ENCODE measurements at places on chromosomes 13 and 19.

- no peak for DNase-seq
These were observed 33.4 kb downstream of the ABCC4 start for GRCh38 chr13:95267662-95268342.

DNA sequence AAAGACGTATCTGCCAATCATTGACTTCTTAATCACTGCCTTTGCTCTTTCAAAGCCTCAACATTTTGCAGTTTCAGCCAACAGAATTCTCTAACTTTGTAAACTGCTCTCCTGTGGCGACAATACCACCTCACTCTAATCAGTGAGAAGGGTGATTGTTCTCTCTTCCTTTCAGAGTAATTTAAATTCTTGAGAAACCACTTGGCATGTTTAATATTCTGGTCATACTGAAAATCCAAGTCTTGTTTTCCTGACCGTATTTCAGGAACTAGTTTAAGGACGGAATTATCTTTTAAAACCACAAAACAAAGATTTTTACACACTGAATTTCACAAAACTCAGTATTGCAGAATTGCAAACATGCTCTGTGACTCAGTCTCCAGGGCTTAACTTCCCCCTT lies 5.2 kb upstream of the CDC16 start:
- no peak for DNase-seq

DNA sequence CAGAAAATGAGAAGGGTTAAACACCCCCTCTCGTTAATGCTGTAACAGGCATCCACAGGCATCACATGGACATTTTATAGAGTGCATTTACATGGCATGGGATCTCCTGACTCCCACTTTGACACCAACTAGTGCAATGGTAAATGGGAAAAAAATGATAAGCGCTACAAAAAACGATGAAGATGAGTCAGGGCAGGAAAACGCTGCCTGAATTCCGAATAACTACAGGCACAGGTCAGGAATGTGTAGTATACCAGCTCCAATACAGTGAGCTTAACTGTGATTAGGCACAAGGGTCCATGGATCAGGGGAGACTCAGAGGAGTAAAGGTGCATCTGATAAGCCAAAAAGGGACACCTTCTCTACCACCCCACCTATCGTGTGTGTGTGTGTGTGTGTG lies 223.6 kb downstream of the FOXO1 start:
- no peak for DNase-seq

GRCh38 chr19:47111006-47111621 lies 2.5 kb downstream of the ZC3H4 start:
- DNase-seq = peak; percentile 49

GRCh38 chr13:39516096-39516495 lies 86.9 kb downstream of the LHFPL6 start:
- DNase-seq = no peak

DNA sequence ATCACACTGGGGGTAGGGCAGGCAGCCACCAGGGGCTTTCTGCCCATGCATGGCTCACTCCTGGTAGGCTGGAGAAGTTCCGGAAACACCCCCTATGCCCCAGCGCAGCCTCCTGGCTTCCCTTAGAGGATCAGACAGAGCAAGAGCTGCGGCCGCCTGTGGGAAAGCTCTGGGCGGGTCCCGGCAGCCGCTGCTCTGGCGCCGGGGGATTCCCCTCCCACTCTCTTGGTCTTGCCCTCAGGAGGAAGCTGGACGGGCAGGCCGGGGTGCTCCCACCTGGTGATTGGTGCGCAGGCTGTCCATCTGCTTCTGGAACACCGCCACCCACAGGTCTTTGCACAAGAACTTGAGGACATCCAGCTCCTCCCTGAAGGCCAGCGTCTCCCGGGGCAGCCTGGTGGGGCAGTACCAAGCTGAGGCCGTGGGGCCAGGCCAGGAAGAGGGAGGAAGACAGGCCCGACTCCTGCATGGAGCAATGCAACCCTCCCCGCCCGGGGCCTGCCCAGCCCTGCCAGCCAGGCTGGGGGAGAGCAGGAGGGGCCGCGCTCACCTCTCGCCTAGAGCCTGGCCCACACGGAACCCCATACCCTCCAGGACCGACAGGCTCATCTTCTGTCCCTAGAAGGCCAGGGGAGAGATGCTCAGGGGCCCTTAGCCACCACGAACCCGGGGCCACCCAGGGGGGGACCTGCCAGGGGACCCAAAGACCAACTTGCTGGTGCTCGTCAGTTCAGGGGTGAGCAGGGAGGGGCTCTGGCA lies 4.0 kb upstream of the NKPD1 start:
- DNase-seq = no peak

GRCh38 chr13:112776971-112777370 lies 87.1 kb downstream of the ATP11A start:
- DNase-seq = no peak

DNA sequence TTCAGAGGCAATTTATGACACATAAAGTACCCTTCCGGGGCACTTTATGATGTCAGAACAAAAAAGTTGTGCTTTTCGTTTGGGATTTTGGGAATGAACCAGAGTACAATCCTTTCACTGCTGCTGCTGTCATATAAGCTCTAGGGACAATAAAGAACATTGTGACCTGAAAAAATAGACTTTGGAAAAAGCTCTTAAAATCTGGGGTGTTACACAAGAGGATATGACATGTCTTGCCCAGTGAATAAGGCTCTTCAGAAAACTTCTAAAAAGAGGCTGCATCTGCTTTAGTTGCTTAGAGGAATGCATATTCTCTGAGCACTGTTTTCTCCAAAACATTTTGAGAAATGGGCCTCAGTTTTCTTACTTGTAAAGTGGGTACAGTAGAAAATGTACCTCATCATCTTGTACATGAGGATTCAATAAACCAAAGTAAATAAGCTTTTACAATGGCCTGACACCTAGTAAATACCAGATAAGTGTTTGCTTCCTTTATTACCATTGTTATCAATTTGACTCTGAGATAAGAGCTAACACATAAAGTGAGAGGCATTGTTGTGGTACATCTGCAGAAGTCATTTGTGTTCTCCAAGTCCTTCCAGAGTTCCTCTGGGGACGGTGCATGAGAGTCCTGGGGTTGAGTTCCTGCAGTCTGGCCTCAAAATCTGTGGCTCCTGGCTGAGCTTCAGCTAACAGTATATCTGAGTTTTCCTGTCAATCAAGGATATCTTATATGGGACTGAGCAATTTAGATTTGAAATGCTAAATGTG lies 67.4 kb upstream of the EDNRB start:
- no peak for DNase-seq

GRCh38 chr19:52527134-52527955 lies at the start of gene ZNF808:
Gene ZNF808, plus strand, starts transcription at chr19:52527668. Its CDS starts 15,617 bp downstream, at chr19:52543285.
- peak; percentile 98 for DNase-seq

GRCh38 chr13:85985797-85986196 lies 186.6 kb upstream of the SLITRK6 start:
- peak; percentile 54 for DNase-seq

- no peak for DNase-seq
These were observed 529 bp downstream of the LONP1 start for GRCh38 chr19:5719274-5719960.

- DNase-seq = no peak
These were observed 39.6 kb downstream of the STOML3 start for GRCh38 chr13:38950987-38951386.

- peak; percentile 41 for DNase-seq
These were observed 29.5 kb upstream of the ANKRD10 start for GRCh38 chr13:110944121-110944967.

DNA sequence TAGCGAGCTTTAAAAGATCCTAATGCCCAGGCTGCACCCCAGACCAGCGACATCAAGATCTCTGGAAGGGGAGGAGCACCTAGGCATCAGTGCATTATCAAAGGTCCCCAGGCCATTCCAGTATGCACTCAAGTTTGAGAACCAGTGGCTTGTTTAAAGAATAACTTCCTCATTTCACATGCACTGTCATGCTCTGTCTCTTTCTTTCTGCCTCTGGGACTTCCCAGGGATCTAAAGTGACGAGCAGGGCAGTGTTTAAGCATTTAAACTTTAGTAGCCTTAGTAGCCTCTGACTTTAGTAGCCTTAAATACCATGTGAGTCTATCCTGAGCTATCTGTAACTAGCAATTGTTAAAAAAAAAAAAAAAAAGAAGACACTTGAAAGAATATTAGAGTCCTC lies 8.9 kb upstream of the FARP1 start:
- DNase-seq = no peak

GRCh38 chr13:30241532-30241931 lies 65.8 kb downstream of the KATNAL1 start:
- no peak for DNase-seq

- no peak for DNase-seq
These were observed 2.5 kb downstream of the LIPE start for GRCh38 chr19:42424712-42425131.

GRCh38 chr19:17579661-17580244 lies 24.3 kb downstream of the COLGALT1 start:
- DNase-seq = peak; percentile 51
